ENCODE measurements at places on chromosomes 5 and 9.

- DNase-seq, result no peak
Measured at GRCh38 chr9:37033682-37034304, at the start of gene PAX5. PAX5 (minus strand) TSS chr9:37034268; CDS start chr9:37034031, 237 bp downstream.

DNA sequence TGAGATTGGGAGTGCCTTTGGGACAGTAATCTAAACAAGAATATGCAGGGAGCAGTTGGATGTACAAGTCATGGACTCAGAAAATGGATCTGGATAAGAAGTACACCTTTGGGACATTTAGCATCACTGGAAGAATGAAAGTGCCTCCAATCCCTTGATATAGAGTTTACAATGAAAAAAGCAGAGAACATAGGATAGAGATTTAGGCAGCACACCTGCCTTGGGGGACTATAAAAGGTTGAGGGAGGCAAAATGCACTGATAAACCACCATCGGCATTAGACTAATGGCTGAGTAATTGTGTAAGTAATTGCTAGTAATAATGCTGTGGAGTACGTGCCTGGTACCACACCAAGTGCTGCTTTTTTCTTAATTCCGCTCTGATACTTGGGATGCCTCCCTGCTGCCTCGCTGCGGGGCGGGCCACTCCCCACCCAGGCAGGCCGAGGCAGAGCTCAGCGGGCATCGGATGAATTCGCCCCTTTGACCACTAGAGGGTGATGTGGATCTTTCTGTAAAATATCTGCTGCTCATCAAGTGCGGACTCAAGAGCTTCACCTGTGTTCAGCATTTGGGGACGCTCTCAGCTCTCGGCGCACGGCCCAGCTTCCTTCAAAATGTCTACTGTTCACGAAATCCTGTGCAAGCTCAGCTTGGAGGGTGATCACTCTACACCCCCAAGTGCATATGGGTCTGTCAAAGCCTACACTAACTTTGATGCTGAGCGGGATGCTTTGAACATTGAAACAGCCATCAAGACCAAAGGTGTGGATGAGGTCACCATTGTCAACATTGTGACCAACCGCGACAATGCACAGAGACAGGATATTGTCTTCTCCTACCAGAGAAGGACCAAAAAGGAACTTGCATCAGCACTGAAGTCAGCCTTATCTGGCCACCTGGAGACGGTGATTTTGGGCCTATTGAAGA is 99.9 kb downstream of the ANKRD18B start:
- peak; percentile 74 for DNase-seq

DNA sequence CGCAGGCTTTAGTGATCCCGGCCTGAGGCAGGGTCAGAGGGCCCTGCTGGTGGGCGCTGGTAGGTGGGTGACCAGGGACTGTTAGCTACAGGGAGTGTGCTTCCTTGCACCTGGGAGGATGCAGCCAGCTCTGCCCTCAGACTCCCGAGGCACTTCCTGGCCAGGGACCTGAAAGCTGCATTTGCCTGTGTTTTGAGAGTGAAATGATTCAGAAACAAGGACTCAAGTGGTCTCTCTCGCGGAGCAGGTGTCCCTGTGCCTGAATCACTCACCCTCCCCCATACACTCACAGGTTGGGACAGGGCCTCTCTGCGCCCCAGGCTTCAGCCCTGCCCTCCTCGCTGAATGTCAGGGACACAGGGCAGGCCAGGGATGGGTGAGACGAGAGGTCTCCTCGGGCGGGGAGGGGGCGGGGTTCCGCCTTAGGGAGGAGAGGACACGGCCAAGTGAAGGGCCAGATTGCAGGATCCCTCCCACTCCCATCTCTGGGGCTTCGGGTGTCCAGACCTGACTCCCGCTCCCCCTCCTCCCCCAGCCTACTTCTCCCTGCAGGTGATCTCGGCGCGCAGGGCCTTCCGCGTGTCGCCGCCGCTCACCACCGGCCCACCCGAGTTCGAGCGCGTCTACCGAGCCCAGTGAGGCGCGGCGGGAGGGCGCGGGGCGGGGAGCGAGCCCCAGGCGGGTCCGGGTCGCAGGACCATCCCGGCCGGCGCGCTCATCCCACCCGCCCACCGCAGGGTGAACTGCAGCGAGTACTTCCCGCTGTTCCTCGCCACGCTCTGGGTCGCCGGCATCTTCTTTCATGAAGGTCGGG is 1.5 kb downstream of the LTC4S start:
- no peak for DNase-seq

DNA sequence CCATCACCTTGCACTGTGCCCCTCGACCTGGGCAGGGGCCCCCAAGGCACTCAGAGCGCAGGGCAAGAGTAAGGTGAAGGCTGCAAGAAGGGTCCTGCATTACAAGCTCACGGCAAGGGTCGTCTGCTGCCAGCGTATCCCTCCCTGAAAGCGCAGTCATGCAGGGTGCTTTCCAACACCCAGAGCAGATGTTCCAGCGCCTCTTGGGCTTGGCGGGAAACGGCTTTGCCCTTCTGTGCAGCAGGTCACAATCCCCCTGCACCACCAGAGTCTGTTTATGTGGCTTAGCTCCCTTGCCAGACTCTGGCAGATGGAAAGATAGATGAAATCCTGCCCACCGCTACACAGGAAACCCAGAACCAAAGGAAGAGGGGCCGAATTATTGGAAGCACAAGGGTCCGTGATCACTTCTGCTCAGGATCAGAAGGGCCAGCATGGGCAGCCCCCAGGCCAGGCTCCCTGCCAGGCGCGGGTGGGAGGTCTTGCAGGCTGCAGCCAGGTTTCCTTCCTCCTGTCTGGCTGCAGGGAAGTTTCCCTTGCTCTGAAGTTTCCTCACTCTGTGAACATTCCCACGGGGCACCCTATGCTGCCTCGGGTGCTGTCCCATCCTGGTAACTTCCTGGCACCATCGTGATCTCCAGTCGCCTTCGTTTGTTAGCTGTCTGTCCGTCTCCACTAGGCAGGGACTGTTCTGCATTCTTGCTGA is 132.2 kb downstream of the ZNF354C start:
- no peak for DNase-seq

DNA sequence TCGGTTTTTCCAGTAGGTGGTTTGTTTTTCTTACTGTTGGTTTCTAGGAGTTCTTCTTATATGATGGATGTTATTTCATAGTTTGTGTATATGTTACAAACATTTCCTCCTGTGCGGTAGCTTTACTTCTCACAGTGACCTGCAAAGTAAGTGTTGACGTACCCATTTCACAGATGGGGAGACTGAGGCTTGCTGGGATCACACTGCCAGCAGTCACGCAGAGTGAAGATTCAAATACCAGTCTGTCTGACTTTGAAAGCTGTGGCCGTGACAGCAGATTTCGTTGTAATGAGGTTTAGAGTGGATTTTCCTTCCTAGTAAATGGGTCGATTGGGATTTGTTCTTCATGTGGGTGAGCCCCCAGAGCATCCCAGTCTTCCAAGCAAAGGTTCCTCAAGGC is 13.0 kb downstream of the DBH start:
- DNase-seq, result no peak

DNA sequence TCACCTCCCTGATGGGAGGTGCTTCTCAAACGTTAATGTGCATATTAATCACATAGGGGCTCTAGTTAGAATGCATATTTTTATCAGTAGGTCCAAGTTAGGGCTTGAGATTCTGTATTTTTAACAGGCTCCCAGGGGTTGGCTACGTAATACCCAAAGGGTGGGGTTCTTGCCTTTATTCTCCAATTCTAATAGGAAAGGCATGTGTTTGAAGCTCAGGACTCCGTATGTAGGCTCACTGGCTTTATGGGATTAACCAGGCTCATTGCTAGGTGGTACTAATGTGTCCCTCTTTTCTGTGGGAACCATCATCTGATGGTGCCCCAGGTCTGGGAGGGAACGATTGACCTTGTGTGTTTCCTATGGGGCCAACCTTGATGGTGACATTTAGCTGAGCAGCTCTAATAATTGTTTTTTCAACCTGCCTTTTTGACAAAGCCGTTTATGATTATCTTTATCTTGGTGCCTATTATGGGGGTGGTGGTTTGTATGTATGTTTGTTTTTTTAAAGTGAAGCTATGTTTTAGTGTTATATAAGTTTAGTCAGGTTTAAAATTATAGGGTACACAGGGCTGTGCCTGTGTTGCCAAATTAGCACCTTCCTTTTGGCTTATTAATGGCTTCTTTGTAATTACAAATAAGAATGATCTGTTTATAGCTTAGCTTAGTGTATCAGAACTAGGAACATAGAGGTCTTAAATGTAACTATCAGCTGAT is 20.8 kb downstream of the TJP2 start:
- DNase-seq, result no peak

GRCh38 chr5:107556575-107556974 is 114.2 kb downstream of the EFNA5 start:
- DNase-seq, result no peak

GRCh38 chr9:5559659-5560058 is 49.3 kb downstream of the PDCD1LG2 start:
- DNase-seq, result no peak
